ENCODE measurements at places on chromosomes 16 and 17.
A peak's percentile ranks its signal among the peaks of the same experiment; 100 is the strongest.

- DNase-seq, result no peak
Observed at GRCh38 chr17:64940055-64940454, 20.8 kb upstream of the LRRC37A3 start.

DNA sequence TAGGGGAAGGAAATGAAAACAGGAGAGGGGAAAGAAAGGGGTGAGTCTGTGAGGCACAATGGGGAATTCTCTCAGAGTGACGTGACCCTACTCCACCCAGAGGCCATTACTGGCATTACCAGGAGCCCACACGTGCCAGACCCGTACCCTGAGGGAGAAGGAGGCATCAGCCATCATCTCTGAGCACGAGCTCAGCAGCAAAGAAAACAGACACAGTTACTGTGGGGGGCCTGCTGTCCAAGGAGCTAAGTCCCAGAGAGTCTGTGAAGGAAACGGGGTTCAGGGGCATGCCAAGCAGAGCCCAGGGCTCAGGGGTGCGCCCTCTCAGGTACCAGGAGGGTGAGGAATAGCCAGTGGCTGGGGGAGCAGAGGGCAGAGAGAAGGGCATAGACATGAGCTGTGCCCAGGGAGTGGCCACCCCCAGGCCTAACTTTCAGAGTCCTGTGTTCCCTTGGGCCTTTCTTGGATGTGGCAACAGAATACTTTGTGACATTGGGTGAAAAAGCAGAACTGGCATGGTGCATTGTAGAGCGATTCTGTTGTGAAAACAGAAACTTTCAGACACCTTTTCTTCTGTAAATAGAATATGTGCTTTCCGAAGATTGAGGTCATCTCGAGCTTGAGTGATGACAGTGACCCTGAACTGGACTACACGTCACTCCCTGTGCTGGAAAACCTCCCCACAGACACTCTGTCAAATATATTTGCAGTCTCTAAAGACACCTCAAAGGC is 11.3 kb downstream of the TAF1C start:
- DNase-seq, result peak; percentile 74

DNA sequence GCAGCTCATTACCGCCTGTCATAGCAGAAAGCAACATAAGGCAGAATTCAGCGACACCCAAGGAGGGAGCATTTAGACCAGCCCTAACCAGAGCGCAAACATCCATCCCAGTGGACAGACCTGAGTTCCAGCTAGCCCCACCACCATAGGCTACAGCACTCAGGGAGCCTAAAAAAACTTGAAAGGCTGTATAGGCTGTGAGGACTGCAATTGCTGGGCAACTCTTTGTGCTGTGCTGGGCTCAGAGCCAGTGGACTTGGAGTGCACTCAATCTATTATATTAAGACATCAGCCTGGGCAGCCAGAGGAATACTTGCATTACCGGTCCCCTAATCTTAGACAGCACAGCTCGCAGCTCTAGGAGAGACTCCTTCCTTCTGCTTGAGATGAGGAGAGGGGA is 207.3 kb downstream of the KIF2B start:
- DNase-seq, result no peak

DNA sequence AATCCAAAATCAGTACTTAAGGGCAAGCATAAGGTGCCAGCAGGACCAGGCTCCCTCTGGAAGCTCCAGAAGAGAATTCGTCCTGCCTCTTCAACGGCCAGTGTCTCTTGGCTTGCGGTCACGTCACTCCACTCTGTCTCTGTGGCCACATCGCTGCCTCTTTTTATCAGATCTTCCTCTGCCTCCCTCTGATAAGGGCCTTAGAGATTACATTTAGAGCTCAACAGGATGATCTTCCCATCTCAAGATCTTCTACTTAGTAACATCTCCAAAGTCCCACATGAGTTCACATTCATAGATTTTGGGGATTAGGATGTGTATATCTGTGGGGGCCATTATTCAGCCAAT is 16.9 kb downstream of the MPG start:
- peak; percentile 61 for DNase-seq

DNA sequence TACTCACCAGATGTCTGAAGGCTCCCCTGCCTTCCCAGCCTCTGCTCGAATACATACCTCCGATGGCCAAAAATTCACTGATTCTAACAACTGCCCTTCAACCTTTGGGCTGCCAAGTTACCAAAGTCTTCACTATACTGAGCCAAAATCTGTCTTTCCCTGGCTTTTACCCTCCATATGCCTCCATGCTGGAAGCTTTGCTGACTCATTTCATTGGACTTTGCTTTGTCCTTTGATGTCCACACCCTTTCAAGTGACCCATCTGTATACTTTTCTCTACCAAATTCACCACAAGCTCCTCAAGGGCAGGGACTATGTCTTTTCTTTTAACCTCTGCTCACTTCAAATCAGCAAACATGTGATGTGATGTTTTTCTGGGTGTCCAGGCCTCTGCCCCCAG is 21.0 kb upstream of the MTMR4 start:
- DNase-seq, result no peak

GRCh38 chr17:2102931-2103809 is 48.3 kb downstream of the HIC1 start:
- DNase-seq, result no peak

DNA sequence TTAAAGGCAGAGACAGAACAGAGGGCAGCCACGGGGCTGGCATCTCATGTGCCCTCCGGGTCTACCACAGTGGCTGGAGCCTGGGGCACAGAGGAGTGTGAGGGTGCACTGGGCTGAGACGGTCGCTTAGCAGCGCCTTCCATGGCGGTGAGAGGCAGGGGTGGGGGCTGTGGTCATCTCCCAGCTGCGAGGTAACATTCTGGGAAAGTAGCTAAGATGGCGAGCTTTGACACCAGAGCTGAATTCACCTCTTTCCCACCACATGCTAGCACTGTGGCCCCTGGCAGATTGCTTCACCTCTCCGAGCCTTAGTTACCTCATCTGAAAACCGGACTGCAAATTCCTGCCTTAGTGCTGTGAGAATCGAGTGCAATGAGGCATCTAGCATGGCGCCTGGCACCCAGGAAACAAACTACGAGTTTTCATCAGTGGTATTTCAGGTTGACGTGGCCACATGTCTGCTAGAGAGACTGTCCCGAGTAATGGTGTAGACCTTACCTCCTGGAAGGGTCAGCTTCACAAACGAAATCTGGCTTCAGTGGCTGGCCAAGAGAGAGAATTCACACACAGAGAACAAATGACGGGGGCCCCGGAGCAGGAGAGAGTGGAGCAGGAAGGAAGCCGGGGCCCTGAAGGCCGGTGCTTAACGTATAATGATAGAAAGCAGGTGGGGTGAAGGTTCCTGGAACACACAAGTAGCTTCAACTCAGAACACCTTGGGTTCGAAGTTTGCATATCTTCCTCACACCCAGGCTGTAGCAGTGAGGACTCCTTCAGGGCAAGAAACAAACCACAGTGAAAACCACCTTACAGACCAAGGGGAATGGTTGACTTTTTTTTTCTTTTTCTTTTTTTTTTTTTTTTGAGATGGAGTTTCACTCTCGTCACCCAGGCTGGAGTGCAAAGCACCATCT is 63.9 kb upstream of the RPH3AL start:
- peak; percentile 65 for DNase-seq

- peak; percentile 27 for DNase-seq
Observed at GRCh38 chr16:7313170-7313569, 19.5 kb upstream of the RBFOX1 start.

- DNase-seq, result no peak
Observed at GRCh38 chr16:74249846-74250245, 46.8 kb upstream of the PSMD7 start.

DNA sequence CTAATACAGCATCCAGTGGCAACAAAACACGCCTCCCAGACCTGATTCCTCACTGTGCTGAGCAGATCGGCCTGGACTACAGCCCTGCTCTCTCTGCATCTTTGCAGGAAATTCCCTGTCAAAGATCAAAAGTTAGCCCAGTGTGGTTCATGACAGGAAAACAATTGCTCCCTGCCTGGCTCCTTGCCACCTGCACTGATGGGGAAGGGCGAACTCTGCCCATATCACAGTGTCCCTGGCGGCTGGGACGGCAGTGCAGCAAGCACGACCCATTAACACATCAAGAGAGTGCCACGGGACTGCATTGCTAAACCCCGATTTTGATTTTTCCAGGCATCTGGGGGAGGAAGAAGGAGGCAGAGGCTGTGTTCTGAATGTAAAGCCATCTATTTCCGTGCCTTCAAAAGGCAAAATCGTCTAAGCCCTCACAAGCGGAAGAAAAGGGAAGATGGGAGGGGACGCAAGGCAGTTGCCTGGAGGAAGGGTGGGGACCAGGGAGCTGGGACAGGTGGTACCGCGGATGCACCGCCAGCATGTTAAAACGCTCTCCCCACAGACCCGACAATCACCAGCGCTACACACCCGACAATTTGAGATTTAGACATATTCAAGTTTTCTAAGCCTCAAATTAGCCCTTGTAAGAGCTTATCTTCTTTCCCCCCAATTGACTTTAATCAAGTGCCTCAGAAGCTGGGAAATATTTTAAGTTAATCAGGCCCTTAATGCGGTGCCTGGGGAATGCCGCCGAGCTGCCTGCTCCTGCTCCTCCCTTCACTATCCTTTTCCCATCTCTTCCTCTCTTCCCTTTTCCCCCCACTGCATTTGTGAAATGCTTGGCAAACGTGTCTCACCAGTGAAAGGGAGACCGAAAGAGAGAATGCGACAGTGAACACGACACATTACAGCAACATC is 238.8 kb upstream of the CDH5 start:
- DNase-seq, result peak; percentile 21

- DNase-seq, result peak; percentile 83
Observed at GRCh38 chr16:67349172-67349571, 22.6 kb downstream of the LRRC36 start.

- no peak for DNase-seq
Observed at GRCh38 chr17:50625032-50625871, 9.4 kb upstream of the ABCC3 start.

DNA sequence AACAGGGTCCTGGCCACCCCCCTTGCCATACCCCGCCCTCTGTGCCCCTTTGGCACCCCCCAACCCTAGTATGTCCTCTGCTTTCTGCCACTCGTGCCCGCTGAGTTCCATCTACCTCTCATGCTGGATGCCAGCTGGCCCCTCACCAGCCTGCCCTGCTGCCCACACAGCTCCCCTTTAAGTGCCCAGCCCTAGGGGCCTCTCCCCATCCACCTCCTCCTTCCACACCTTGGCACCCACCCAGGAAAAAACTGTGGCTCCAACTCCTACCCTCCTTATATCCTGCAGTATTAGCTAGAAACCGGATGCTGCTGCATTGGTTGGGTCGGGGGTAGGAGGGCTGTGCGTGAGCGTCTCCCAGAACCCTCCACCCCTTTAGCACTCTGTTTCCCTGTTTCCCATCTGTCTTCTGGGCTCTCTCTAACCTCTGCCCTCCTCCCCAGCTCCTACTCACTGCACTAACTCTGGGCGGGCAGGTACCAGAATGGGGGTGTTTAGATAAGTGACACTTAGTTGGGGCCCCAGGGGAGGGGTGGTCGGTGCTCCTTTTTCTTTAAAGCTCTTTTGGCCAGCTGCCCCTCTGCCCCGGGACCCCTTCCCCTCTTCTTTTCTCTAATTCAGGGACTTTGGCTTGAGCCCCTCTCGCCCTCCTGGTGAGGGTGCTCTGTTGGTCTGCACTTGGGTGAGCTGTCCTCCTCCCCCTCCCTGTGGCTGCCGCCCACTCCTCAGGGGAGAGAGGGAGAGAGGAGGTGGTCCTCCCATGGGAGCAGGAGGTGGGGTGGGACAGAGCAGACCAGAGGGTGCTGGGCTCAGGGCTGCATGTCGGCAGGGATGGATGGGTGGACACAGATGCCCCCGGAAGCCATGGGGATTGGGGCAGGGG is 9.9 kb downstream of the NR1D1 start:
- DNase-seq, result no peak

DNA sequence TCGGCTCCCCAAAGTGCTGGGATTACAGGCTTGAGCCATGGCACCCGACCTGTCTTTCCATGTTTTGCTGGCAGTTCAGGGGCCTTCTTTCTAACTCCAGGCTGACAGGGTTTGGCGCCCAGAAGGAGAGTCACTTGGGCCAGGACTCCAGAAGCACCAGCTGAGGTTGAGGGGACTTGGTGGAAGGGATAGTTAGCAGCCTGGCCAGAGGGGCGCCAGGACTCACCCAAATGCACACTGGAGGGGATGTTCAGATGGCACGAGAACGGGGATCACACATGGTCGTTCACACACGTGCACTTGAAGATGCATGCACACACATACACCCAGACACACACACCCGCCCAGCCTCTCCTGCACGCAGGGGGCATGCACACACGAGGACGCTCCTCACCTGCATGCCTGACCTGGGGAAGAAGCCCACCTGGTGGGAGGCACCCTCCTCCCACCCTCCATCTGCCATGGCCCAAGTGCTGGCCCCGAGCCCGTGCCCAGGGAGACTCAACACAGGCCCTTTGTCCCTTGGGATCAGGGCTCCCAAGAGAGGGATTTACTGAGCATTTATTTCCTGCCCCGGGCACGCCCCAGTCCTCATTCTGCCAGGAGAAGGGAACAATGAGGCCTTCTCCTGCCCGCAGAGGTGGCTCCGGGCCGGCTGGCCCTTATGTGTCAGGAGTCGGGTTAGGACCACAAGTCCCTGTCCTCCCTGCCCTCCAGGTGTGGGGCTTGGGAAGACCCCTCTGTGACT is 2.3 kb upstream of the PRSS21 start:
- DNase-seq, result no peak

DNA sequence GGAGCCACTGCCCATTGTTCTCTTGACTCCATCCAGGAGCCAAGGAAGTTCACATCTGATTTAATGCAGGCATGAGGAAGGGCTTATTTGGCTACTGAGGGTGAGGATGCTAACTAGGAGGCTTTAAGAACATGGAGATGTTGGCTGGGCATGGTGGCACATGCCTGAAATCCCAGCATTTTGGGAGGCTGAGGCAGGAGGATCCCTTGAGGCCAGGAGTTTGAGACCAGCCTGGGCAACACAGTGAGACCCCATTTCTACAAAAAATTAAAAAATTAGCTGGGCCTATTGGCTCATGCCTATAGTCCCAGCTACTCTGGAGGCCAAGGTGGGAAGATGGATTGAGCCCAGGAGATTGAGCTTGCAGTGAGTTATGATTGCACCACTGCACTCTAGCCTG is 116.5 kb downstream of the RAP1GAP2 start:
- no peak for DNase-seq

DNA sequence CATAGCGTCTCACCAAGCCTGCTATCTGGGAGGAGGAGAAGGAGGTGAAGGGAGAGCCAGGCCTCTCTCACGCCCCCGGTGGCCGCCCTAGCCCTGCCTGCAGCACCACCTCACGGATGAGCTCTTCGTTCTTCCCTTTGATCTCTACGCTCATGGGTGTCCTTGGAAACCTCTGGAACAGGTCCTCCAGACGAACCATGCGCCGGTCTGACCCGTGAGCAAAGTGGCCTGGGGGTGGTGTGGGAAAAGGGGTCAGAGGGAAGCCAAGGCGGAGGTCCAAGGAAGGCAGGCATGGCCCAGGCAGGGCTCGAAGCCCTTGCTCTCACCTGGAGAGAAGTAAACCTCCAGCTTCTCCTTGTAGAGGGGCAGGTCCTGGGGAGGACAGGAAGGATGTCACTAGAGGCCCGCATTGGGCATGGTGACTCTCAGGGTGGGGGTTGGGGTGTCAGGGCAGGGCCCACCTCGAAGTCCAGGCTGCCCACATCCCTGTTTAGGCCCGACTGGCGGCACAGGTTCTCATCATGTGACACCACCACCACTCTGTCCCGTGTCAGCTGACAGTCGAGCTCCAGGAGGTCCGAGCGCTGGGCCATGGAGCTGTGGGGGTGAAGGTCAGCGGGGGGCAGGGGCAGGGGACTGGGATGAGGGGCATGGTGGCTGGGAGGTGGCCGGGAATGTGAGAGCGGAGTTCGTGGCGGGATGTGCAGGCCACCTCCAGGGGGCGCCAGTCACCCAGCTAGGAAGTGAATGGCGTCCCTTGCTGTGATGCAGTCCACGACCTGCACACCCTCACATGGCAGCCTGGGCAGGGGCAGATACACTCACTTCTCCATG is 923 bp downstream of the GDPD3 start:
- DNase-seq, result peak; percentile 69
